ENCODE measurements at places on chromosomes 2 and 18. TPM values are rescaled to one million over a fixed set of nuclear protein-coding genes. Genes with fewer than 3 reads are reported as not detected.
A peak's percentile ranks its signal among the peaks of the same experiment; 100 is the strongest.

The TNFRSF11A gene
- total RNA-seq = 7.3 TPM

- H3K4me3 ChIP-seq = no peak overlapping the region
- no peak for DNase-seq
- no peaks in the 10 kb centered on the region for H3K36me3 ChIP-seq
- no peak overlapping the region for H3K27ac ChIP-seq
- H3K27me3 ChIP-seq = no peaks in the 10 kb centered on the region
- no peaks in the 10 kb centered on the region for H3K4me1 ChIP-seq
Measured at GRCh38 chr18:36428431-36429029, 131.0 kb downstream of the FHOD3 start.

GRCh38 chr2:25298776-25299431 is 42.8 kb downstream of the DNMT3A start:
- no peak overlapping the region for H3K4me3 ChIP-seq
- peaks cover 13% of the 10 kb centered on the region for H3K4me1 ChIP-seq
- H3K27ac ChIP-seq = no peak overlapping the region
- H3K27me3 ChIP-seq = no peaks in the 10 kb centered on the region
- no peak for DNase-seq

- H3K4me1 ChIP-seq = peaks cover 30% of the 10 kb centered on the region
- no peaks in the 10 kb centered on the region for H3K36me3 ChIP-seq
- no peaks in the 10 kb centered on the region for H3K27me3 ChIP-seq
- DNase-seq = no peak
- no peak overlapping the region for H3K27ac ChIP-seq
- no peak overlapping the region for H3K4me3 ChIP-seq
Measured at GRCh38 chr2:177239932-177240630, 24.4 kb downstream of the NFE2L2 start.

DNA sequence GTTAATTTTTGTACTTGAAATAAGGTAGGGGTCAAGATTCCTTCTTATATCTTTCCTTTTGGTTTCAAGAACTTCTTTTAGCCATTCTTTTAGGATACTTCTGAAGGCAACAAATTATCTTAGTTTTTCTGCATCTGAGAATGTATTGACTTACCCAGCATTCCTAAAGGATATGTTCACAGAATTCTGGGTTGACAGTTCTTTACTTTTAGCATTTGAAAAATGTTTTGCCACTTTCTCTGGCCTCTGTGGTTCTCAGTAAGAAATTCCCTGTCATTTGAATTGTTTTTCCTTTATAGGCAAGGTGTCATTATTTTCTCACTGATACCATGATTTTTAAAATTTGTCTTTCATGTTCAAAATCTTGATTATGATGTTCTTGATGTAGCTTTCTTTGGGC is 162.4 kb downstream of the GALNT1 start:
- H3K4me1 ChIP-seq = peaks cover 3% of the 10 kb centered on the region
- H3K27me3 ChIP-seq = no peaks in the 10 kb centered on the region
- no peak for DNase-seq
- H3K27ac ChIP-seq = no peak overlapping the region

GRCh38 chr18:27780061-27780745 is 396.7 kb downstream of the CDH2 start:
- no peaks in the 10 kb centered on the region for H3K36me3 ChIP-seq
- no peak for DNase-seq
- no peaks in the 10 kb centered on the region for H3K4me1 ChIP-seq
- H3K4me3 ChIP-seq = no peak overlapping the region
- no peak overlapping the region for H3K27ac ChIP-seq

- H3K27me3 ChIP-seq = no peaks in the 10 kb centered on the region
- H3K4me3 ChIP-seq = peak overlapping the region; percentile 78
- peak overlapping the region; percentile 75 for H3K27ac ChIP-seq
- peaks cover 20% of the 10 kb centered on the region for H3K36me3 ChIP-seq
- peaks cover 6% of the 10 kb centered on the region for H3K4me1 ChIP-seq
Measured at GRCh38 chr2:97645112-97645694, 659 bp upstream of the COX5B start.

GRCh38 chr2:38057651-38058410 is 18.1 kb downstream of the CYP1B1 start:
- no peak overlapping the region for H3K27ac ChIP-seq
- no peaks in the 10 kb centered on the region for H3K4me1 ChIP-seq
- DNase-seq = no peak
- no peak overlapping the region for H3K4me3 ChIP-seq
- H3K27me3 ChIP-seq = no peaks in the 10 kb centered on the region

DNA sequence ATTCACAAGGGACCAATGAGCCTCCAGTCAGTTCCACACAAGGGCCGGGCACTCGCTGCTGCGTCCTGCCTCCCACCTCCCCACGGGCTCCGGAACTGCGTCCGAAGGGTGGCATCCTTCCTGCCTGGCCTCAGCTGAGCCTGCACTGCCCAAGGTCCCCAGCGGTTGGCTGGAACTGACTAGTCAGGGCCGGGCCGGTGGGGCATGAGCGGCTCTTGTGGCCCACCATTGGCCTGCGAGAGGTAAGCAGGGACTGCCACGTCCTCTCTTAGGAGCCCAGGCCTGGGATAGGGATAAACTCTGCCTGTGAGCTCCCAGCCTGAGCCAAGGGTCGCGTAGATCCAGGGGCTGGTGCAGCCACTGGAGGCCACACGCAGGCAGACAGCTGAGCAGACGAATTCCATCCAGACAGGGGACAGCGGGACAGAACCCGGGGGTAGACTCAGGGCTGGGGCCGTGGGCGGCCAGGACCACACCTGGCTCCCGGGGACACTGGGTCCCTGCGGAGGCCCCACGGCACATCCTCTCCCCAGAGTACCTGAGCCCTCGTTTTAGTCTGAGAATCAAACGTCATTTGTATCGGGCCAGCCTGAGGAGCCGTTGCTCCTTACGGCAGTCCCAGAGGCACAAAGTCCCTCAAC is 148.4 kb downstream of the ZNF516 start:
- H3K4me1 ChIP-seq = no peaks in the 10 kb centered on the region
- H3K27me3 ChIP-seq = no peaks in the 10 kb centered on the region
- no peak overlapping the region for H3K4me3 ChIP-seq
- no peak for DNase-seq

- H3K27me3 ChIP-seq = no peaks in the 10 kb centered on the region
- H3K27ac ChIP-seq = no peak overlapping the region
- no peaks in the 10 kb centered on the region for H3K36me3 ChIP-seq
- no peak overlapping the region for H3K4me3 ChIP-seq
Measured at GRCh38 chr2:65507102-65508069, 75.0 kb upstream of the SPRED2 start.

GRCh38 chr2:110807522-110807921 is 75.1 kb downstream of the ACOXL start:
- no peaks in the 10 kb centered on the region for H3K36me3 ChIP-seq
- H3K27ac ChIP-seq = no peak overlapping the region
- H3K4me1 ChIP-seq = peaks cover 15% of the 10 kb centered on the region
- DNase-seq = no peak
